Right cardiac atrium (tissue), 5 donors: ENCODE measurements at places on chromosomes 16 and 17. TPM values are rescaled to one million over a fixed set of nuclear protein-coding genes. Genes with fewer than 3 reads are reported as not detected.

GRCh38 chr16:48887646-48888210 is 277.7 kb upstream of the N4BP1 start:
- no peak for DNase-seq

GRCh38 chr16:74601126-74601871 is 5.6 kb downstream of the GLG1 start:
- no peak for DNase-seq

The CDRT15L2 gene
- total RNA-seq = not detected

- DNase-seq = peak; percentile 87
Observed at GRCh38 chr16:87765776-87766484, at the start of gene KLHDC4. Gene KLHDC4, minus strand, starts transcription at chr16:87765986. Its CDS starts 96 bp downstream, at chr16:87765890.

DNA sequence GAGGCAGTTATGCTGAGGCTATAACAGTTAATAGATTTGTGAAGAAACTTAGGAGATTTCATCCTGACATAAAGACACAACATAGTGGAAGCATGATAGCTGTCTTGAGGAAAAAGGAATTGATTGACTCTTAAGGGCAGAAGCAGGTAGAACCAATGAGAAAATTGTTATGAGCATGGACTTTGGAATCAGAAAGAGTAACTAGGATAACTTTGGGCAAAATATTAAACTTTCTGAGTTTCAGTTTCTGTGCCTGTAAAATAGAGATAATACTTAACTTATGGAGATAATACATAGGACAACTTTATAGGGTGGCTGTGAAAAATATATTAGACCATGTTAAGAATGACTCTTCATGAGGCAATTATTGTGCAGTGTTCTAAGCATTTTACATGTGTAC is 696.5 kb downstream of the CDH11 start:
- DNase-seq = no peak

DNA sequence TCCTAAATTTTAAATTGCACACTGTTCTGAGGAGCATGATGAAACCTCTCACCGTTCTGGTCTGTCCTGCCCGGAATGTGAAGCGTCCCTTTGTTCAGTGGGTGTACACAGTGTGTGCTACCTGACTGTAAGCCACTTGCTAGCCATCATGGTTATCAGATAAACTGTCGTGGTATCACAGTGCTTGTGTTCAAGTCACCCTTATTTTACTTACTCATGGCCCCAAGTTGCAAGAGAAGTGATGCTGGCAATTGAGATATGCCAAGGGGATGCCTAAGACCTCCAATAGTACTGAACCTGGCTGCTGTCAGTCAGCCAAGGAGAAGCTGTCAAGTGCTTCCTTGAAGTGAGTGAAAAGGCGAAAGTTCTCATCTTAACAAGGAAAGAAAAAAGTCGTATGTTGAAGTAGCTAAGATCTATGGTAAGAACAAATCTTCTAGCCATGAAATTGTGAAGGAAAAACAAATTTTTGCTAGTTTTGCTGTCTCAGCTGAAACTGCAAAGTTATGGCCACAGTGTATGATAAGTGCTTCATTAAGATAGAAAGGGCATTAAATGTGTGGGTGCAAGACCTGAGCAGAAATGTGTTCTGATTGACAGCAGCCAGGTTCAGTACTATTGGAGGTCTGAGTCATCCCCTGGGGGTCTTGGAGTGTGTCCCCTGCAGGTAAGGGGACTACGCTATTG is 5.8 kb downstream of the PIK3R6 start:
- no peak for DNase-seq

The PCGF2 gene
- 28.2 TPM for total RNA-seq
